ENCODE measurements at places on chromosomes 6 and 20.

GRCh38 chr6:140560671-140561070 is 1186.2 kb upstream of the CITED2 start:
- no peak for DNase-seq

- no peak for DNase-seq
Observed at GRCh38 chr20:32437391-32438074, 79.4 kb downstream of the ASXL1 start.

- no peak for DNase-seq
Observed at GRCh38 chr6:44072959-44073611, 54.2 kb downstream of the MRPL14 start.

GRCh38 chr20:47800623-47801022 is 15.3 kb upstream of the SULF2 start:
- DNase-seq = no peak

GRCh38 chr20:1946762-1947534 is 46.9 kb downstream of the PDYN start:
- DNase-seq = no peak

- no peak for DNase-seq
Observed at GRCh38 chr20:6848041-6848440, 80.6 kb downstream of the BMP2 start.

DNA sequence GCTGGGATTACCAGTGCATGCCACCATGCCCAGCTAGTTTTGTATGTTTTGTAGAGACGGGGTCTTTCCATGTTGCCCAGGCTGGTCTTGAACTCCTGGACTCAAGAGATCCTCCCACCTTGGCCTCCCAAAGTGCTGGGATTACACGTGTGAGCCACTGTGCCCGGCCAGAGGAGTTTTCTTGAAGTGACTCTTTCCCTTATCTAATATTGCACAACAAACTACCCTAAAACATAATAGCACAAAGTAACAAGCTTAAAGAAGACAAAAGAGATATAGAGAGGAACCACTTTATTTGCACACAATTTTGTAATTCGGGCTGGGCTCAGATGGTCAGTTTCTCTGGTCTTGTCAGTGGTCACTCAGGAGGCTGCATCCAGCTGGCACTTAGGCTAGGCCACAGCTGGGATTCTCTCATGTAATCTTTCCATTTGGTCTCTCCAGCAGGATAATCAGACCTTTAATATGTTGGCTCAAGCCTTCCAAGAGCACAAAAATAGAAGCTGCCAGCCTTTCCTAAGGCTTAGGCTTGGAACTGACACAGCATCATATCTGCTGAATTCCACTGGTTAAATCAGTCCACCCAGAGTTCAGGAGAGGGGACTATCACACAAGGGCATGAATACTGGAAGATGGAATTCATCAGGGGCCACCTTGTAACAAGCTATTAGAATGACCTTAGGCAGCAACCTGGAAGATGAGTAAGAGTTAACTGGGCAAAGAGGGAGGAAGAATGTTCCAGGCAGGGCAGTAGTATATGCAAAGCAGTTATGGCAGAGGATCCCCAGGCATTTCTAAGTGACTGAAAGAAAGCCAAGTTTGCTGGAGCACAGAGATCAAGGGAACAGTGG is 56.7 kb upstream of the PNRC1 start:
- no peak for DNase-seq

GRCh38 chr6:45942953-45943352 is 72.7 kb downstream of the CLIC5 start:
- no peak for DNase-seq

DNA sequence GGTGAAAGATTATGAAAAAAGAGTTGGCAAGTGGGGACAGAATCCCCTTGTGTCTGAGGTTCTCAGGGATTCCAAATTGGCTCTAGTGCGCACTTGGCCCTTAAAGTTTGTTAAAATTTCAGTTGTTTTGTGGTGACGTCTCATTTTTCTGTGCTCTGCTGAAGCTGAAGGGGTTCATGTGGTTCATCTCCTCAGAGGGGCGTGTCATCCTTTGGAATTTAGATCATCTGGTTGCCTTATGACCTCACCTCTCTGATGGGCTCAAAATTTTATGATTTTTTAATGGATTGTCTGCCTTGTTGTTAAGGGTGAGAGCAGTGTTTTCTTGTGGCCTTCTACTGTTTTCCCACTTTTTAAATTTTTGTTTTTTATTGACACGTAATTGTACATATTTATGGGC is 20.3 kb downstream of the CYB5R4 start:
- no peak for DNase-seq

DNA sequence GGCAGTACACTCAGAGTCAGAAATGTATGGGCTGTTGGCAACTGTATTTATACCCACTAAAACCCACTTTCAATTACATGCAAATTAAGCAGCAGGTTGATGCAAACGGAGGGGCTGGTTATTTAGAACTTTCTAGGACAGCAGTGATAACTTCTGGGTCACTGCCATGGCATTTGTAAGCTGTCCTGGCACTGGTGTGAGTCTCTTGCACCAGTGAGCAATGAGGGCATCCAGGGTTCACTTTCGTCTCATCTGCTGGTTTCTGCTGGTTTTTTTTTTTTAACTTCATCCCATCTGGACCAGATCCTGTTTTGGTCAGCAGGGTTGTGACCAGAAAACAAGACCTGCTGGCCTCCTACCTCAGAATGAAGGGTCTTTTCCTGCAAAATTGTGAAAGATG is 49.2 kb downstream of the CDH26 start:
- no peak for DNase-seq
